ENCODE measurements at places on chromosomes 7 and 10.

DNA sequence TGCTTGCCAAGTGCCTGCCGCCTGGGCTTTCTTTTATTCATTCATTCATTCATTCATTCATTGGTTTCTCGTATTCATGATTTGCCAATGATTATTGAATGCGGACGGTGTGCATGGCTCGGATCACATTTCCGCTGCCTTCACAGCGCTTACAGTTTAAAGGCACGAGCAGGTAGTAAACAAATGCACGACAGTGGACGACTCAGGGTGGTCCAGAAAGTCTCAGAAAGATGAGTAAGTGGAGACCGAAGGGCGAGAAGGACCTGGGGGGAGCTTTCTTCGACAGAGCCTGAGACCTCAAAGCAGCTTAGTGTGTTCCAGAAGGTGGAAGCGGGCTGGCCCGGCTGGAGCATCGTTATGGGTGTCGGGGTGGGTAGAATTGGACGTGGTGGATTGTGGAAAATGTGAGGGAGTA lies 506 bp downstream of the MCM10 start:
- peak; percentile 17 for DNase-seq

DNA sequence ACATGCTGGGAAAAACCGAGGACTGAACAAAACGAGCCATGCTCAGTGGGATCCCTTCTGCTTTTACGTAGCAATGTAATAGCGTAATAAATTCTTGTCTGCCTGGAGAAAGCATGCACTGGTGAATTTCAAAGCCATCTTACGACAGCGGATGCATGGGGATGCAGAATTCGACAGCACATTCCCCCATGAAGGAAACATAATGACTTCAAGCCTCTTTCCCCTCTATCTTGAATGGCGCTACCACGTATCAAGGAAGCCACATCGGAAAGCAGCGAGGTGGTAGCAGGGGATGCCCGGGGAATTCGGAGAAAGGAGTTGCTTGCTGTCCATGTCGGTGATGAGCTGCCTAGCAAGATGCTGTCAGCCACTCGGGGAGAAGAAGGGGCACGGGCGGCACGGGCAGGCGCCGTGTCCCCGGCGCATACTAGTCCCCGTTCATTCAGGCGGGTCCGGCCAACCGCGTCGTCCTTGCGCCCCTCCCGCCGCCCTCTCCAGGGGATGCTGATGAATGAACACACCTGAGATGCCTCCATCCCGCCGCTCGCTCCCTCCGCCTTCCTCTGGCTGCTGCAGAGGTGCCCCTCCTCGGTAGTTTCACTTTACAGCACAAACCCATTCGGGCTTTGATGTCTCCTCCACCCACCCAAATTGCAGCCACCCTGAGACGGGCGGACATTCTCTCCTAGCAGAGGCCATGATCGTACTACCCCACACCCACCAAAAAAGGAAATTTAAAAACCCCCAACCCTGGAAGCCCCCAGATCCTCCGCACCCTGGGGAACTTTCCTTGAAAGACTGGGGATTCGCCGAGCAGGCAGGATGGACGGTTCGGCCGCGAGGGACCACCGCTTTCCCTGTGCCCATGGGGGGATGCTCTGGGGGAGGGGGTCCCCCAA lies 644 bp downstream of the SORBS1 start:
- DNase-seq: peak; percentile 27

GRCh38 chr10:28743576-28743975 lies 66.3 kb downstream of the BAMBI start:
- DNase-seq: no peak

DNA sequence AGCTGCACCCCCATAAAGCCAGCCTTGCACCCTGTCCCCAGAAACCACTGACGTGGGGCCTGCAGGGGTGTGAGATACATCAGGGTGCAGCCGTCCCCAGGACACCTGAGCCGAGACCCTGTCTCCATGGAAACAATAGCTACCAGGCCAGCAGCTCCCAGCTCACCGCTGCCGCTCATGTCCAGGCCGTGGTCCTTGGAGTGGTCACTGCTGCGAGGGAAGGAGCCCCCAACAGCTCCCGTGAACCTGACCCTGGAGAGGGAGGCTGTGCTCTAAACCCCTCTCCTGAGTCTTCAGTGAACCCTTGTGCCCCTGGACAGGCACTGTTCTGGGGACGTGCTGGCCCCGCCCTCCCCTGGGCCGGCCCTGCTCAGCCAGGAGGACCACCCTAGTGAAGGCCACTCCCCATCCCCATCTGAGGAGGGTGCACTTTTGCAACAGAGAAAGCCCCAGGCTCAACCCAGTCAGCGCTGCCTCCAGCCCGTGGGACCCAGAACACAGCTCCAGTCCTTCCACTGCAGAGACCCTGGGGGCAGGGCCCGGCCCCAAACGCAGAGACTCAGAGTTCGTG lies 19.6 kb upstream of the INPP5A start:
- DNase-seq: no peak

- DNase-seq: no peak
These were observed 158.0 kb downstream of the TRIL start for GRCh38 chr7:28800150-28800549.

GRCh38 chr7:140534743-140535142 lies 55.4 kb upstream of the MKRN1 start:
- DNase-seq: no peak

GRCh38 chr10:14751014-14751896 lies 23.4 kb downstream of the FAM107B start:
- no peak for DNase-seq

- DNase-seq: no peak
These were observed 10.7 kb downstream of the HECTD2 start for GRCh38 chr10:91420868-91421267.

DNA sequence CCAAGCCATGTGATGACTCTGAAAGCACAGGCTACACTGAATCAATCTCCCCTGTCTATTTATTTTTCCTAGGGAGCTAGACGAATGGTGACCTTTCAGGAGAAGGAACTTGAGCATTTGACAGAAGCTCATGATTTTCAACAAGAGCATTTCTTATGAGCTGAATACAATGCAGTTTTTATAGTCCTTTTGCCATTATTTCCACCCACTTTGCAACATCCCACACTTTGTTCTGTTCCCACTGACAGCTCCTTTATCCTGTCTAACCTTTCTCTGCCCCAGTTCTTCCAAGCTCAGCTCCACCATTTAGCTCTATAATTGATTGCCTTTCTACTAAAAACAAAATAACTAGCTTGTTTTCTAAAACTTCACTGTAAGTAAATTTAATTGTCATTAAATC lies 91.9 kb upstream of the PRSS1 start:
- DNase-seq: no peak

DNA sequence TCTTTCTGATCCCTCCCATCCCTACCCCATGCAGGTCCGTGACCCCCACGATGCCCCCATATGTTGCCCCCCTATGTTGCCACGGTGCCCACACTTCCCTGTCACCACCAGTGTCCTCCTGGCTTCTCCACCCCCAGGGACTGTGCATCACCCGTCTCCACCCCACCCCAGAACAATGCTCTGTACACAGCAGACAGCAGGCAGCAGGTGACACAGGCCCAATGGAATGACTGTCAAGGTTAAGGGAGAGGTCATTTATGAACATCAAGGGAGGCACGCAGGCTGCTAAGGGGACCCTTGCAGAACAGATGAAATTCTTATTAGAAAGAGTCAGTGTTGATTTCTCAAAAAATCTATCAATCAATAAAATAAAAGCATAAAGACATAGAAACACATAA lies 71.5 kb downstream of the PARP12 start:
- DNase-seq: no peak

DNA sequence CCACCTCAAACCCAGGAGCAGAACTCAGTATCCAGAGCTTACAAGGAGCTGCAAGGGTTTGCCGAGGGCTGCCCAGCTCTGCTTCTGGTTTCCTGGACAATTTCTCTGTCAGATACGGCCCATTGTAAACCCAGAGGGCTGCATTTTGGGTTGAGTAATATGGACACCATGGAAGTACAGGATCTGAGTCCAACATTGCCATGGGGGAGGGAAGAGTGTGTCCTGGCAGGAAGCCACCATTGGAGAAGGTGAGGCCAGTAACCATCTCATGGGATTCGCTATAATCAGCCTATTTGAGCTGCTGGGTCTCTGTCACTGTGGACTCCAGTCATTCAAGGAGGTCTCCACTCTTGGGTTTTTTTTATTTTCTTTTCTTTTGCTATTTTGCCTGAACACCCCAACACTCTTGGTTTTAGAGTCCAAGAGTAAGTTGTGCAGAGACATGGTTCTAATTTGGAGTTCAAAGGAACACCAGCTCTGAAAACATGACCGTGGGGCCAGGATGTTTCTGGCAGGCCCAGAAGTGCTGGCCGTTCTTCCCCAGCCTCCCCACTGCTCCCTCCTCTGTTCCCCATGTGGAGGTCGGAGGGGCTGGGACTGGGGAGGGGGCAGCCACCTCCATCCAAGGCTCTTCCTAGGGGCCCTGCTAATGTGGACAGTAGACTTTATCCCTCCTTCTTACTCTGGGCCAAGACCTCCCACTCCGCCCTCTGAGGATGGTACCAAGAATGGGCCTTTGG lies 46.2 kb downstream of the CHST3 start:
- no peak for DNase-seq

DNA sequence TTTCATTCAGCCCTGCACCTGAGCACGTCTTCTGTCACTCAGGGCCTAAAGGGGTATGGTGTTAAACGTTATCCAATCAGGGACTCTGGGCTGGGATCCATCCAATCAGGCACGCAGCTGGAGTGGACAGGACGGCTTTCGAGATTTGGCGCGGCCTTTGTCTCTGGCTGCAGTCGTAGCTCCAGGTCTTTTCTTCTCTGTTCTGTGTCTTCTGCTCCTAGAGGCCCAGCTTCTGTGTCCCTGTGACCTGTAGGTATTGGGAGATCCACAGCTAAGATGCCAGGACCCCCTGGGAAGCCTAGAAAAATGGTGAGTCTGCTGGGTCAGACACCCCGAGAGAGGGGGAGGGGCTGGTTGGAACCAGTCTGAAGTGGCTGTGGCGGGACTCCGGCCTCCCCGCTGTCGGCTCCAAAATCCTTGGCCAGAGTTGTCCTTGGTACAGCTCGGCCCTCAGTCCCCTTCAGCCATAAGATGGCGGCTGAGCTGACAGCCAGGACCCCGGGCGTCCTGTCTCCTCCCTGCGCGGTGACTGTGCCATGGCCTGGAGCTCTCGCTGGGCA lies 11.7 kb upstream of the ZNF680 start:
- DNase-seq: peak; percentile 93

- peak; percentile 63 for DNase-seq
These were observed 718 bp upstream of the UMAD1 start for GRCh38 chr7:7639847-7640220.

GRCh38 chr7:78095549-78095948 lies 297.0 kb downstream of the PHTF2 start:
- DNase-seq: no peak

- no peak for DNase-seq
These were observed 110.0 kb upstream of the SFMBT2 start for GRCh38 chr10:7520507-7521485.

- no peak for DNase-seq
These were observed 23.6 kb downstream of the C10orf71 start for GRCh38 chr10:49322371-49323170.

GRCh38 chr7:112452102-112452888 lies 2.0 kb downstream of the IFRD1 start:
- DNase-seq: peak; percentile 54

GRCh38 chr7:74405191-74405898 lies 48.4 kb upstream of the GTF2IRD1 start:
- DNase-seq: peak; percentile 43

DNA sequence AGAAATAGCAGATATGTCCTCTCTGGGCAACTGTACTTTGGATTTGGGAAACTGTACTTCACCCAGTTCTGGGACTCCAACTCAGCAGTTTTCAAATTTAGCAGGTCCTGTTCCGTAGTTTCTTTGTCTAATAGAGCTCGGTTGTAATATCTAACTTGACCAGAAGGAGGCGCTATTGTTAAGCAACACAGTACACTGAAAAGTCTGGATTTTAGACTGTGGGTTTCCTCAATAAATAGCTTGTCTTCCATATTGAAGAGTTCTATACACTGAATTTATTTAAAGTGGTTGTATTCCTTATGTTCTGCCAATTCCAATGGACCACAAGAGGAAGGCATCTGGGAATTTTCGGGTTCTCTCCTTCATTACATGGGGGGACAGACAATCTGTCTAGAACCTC lies 39.8 kb downstream of the ELFN1 start:
- DNase-seq: no peak

- peak; percentile 25 for DNase-seq
These were observed 385.8 kb upstream of the C7orf33 start for GRCh38 chr7:148204639-148205304.

GRCh38 chr7:69482676-69483075 lies 115.6 kb upstream of the AUTS2 start:
- no peak for DNase-seq

DNA sequence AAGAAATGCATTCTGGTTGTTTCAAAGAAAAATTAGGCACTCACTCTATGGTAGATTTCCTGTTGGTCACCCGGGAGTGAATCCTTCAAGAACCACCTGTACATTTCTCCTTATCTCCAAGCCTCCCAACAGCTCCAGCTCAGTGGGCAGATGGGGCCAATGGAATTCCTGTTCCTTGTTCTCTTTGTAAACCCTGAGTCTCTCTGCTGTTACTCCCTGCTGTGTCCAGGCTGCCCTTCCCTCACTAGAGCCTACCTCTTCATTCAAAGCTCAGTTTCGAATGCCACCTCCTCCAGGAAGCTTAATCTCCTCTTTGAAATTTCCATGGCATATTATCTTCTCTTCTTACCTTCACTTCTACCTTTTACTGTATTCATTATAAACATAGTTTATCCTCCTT lies 3.5 kb upstream of the BMPER start:
- DNase-seq: no peak

- peak; percentile 19 for DNase-seq
These were observed 3.5 kb upstream of the GDF2 start for GRCh38 chr10:47318706-47319105.

DNA sequence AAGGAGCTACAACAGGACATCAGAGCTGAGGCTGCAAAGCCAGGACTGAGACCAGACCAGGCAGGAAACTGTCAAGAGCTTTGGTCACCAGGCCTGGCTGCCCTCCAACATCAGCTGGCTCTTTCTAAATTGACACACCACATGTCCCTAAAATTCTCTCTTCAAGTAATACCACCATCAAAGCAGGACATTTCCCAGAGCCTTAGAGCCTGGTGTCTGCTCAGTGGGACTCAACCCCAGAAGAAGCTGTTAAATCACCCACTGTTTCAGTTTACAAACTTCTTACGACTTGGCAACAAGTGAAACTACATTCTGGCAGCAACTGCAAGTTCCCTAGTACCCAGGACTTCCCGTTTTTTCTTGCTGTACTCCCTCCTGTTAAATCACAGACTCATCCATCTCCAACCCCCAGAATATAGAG lies 3.8 kb upstream of the IL6 start:
- DNase-seq: peak; percentile 59

GRCh38 chr7:47757921-47758411 lies 176.1 kb upstream of the TNS3 start:
- no peak for DNase-seq

GRCh38 chr10:124875596-124875995 lies 66.3 kb upstream of the ZRANB1 start:
- DNase-seq: no peak

Measured in RPMI8226 (cell line).